ENCODE measurements at places on chromosomes 3 and 15.

- no peak for DNase-seq
Measured at GRCh38 chr15:69583626-69584025, 131.0 kb downstream of the RPLP1 start.

- no peak for DNase-seq
Measured at GRCh38 chr3:184261854-184262763, 756 bp upstream of the CAMK2N2 start.

GRCh38 chr3:144257381-144257780 is 285.8 kb downstream of the DIPK2A start:
- no peak for DNase-seq

- DNase-seq, result no peak
Measured at GRCh38 chr3:197343656-197344408, 45.4 kb upstream of the DLG1 start.

DNA sequence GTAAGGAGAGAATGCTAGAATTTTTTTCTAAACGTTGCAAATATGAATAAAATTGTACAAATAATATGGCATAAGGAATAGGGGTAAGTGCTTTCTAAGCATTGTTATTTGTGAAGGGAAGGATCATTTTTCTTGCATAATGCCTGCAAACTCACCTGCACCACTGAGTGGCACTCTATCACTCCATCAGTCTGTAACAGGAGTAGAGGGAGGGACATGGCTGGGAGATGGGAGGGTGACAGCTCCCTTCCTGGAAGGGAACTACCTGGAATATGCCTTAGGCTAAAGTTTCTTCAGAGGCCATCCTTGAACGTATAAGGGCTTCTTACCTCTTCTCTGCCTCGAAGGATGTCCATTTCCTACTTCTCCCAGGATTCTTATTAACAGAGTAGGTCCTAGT is 3.0 kb downstream of the NAALADL2 start:
- DNase-seq, result no peak

DNA sequence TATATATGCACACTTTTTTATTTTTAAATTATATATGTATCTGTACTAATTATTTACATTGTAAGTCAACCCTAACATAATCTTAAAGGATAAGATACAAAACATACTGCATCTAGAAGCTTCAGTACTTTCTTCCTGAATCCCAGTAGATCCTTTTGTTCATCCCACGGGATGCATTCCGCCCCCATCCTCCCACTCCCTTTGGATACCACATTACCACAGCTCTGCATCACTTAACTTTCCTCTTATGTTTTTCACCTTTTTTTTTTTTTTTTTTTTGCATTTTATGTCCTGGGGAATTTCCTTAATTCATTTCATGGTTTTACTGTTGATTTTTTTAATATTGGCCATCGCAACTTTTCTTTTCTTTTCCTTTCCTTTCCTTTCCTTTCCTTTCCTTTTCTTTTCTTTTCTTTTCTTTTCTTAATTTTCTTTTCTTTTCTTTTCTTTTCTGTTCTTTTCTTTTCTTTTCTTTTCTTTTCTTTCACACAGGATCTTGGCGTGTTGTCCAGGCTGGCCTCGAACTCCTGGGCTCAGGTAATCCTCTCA is 3.0 kb downstream of the OPA1 start:
- no peak for DNase-seq

DNA sequence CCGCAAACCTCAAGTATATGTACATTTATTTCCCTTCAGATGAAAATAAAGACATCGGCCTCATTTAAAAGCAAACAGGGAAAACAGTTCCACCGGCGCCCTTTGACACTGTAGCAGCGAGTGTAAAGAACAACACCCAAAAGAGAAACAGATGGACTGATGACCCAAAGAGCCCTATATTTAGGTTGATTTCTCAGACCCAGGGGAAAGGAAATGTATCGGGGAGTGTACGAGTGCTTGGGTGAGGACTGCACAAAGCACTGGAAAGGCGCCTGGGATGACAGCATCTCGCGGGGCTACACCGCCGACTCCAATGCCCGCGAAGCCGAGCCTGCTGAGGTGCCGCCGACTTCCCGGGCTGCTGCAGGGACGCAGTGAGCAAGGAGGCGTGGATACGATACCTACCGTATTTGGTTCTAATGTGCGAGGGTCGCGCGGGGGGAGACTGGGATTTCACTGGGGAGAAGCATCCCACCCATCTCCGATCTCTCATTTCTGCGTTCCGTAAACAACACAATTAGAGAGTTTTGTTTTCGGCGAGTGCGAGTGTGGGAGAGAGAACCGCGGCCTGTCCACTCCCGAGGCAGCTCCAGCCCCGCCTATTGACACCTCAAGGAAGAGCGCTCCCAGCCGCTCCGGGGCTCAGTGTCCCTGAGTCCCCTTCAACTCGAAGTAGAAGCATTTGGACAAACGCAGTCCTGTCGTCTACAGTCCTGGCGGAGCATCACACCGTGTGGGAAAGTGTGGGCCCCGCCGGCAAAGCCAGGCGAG is 2.0 kb downstream of the MECOM start:
- no peak for DNase-seq

DNA sequence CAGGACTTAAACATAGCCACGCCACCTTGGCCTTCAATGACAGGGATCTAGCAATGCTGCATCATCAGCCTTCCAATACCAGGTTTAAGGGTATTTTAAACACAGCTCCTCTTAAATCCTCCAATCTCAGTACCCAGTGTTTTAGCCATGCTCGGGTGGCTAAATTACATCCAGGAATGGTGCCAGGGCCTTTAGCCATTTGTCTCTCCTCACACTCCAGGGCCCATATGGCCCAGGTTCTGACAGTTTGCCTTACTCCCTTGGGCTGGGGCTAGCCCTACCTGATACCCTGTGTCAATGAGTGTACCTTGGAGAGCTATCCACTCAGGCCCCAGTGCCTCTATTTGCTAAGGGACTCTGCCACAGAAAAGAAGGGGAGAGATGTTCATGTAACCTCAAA is 29.4 kb downstream of the ZNF589 start:
- DNase-seq, result no peak

GRCh38 chr15:57287123-57287521 is 89.2 kb upstream of the CGNL1 start:
- DNase-seq, result no peak

DNA sequence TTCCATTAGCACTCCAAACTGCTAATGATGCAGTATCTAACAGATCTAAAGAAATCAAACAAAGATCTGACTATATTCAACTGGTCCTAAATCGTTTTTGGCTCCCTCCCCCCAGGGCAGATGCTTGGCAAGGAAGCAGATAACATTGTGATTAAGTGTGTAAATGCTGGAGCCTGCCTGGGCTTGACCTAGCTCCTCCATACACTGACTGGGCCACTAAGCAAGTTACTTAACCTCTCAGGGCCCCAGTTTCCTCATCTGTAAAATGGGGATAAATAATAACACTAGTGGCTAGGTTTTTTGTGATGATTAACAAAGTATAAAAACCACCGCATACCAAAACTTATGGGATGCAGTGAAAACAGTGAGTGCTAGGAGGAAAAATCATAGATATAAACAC is 9.2 kb downstream of the EID1 start:
- DNase-seq, result no peak

- DNase-seq, result no peak
Measured at GRCh38 chr15:84835661-84836337, 18.6 kb downstream of the ALPK3 start.

- DNase-seq, result no peak
Measured at GRCh38 chr3:64238971-64239667, 13.9 kb upstream of the PRICKLE2 start.

DNA sequence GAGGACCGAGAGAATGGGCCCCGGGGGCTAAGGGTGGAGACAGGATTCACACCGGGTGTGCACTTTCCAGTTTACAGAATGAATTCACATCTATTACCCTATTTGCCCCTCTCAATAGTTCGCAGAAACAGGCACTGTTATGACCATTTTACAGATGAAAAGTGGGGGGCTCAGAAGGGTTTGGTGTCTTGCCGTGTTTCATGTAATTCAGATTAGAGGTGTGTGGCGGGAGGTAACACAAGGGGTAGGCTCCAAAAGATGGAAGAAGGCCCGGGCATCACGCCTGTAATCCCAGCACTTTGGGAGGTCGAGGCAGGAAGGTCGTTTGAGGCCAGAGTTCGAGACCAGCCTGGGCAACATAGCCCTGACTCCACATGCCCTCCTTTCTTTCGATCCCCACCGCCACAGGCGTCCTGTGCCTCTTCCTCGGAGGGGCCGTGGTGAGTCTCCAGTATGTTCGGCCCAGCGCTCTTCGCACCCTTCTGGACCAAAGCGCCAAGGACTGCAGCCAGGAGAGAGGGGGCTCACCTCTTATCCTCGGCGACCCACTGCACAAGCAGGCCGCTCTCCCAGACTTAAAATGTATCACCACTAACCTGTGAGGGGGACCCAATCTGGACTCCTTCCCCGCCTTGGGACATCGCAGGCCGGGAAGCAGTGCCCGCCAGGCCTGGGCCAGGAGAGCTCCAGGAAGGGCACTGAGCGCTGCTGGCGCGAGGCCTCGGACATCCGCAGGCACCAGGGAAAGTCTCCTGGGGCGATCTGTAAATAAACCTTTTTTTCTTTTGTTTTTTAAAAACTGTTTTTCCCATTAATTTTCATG is 3.4 kb downstream of the DUOXA2 start:
- no peak for DNase-seq

DNA sequence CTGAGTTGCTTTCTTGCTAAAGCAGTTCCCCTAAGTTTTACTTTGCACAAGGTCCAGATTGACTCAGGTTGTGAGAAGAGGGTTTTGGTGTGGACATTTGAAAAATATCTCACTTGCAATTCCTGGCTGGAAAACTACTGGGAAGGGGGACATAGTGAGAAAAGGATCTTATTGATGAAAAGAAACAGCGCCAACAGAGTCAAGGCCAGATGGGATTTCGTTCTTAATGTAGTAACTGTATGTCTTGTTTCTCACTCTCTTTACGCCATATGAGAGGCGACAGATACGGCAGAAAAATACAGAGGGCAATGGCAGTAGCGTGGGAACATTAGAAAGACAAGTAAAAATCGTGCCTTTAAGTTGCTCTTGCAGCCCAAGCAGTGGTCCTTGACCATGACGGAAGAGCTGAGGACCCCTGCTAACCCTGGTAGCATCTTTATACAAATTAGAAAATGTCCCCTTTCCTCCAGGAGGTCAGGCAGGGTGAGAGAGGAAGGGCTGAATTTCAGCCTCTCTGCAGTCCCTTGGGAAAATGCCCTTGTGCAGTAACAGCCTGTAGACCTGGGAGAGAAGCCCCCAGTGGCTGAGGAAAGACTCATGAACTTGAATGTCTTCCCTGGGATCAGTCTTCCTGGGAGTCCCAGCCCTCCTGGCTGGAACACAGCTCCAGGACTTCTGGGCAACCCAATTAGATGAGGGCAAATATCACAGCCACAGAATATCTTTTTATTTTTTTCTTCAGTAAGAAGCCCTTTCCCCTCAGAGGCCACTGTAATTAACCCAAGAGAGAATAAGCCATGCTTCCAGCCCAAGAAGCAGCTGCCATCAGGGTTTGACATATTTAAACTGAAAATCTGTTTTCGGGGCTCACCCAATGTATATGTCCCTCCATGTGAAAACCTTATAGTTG is 113.4 kb downstream of the CD47 start:
- DNase-seq, result no peak

DNA sequence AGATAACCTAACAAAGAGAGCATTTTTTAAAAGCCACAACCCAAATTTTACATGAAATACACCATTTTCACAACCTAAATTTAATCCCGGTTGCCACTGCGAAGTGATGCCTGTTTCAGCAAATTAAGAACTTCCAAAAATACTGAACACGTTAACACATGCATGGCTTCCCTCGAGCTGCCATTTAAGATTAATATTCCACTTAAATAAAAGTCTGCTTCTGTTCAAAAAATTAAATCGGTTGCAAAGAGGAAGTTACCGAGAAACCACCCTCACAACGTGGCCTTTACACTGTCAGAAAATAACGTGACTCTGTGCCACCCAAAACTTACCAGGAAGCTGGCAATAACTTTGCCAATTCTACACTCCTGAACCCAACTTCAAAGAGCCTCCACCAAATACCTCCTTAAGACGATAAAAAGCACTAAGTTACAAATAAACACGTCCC is 1.2 kb downstream of the TBL1XR1 start:
- DNase-seq, result no peak

DNA sequence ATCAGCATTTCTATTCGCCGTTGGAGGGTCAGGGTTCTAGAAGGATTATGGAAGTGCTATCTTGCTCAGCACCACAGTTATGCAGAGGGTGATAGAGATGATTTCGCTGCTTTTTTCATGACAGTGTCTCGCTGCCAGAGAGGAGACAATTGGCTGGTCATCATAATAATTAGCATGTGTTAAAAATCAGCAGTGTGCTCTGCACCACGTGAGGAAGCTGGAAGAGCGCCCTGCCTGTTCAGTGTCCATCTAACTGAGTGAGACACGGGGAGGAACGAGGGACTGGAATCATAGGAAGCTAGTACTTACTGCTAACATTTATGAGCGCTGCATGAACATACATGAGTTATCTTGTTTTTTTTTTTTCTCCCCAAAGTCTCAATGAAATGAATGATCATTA is 116.2 kb upstream of the PLAAT1 start:
- DNase-seq, result no peak

GRCh38 chr3:42689421-42690014 is 4.2 kb downstream of the KLHL40 start:
- DNase-seq, result no peak

GRCh38 chr15:80093854-80094418 is 34.5 kb downstream of the ZFAND6 start:
- no peak for DNase-seq

GRCh38 chr3:56776556-56776950 is 25.2 kb downstream of the ARHGEF3 start:
- DNase-seq, result no peak

GRCh38 chr15:58135511-58136174 is 2.5 kb upstream of the AQP9 start:
- DNase-seq, result no peak

- DNase-seq, result no peak
Measured at GRCh38 chr3:177210744-177211502, 13.6 kb upstream of the TBL1XR1 start.

DNA sequence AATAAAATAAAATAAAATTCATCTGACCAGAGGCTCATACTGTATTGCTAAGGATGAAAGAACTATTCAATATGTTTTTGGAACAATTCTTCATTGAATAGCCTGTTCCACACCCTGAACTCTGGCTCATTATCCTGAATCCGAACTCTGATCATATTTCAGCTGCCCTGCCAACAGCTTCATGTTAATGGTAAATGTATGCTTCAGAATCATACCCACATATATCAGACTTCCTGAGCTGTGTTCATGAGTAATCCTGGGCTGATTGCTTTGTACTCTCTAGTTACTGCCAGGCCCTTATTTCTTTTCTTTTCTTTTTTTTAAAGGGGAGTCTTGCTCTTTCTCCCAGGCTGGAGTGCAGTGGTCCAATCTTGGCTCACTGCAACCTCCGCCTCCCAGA is 11.8 kb downstream of the INO80 start:
- no peak for DNase-seq

GRCh38 chr3:180402471-180403073 is 199.4 kb upstream of the TTC14 start:
- DNase-seq, result no peak

DNA sequence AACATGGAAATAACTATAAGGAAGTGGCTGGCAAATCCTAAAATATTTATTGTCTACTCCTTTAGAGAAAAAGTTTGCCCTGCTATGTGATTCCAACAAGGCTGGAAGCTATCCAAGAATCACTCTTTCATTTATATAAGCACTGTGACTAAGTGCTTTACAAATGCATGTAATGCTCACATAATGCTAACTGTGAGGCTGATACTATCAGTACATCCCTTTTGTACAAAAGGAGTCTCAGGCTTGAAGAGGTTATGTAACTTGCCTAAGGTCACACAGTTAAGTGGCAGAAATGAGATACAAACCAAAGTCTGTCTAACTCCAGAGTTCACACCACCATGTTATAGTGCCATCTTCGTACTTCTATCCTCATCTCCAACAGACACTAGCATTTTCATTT is 17.0 kb downstream of the TOPBP1 start:
- DNase-seq, result no peak
